Melanocyte of skin (primary cell): ENCODE measurements at places on chromosomes 1 and 21. TPM values are rescaled to one million over a fixed set of nuclear protein-coding genes. Genes with fewer than 3 reads are reported as not detected.

PLA2G2A gene
- not detected in 2 replicates for total RNA-seq

SPATA1 gene
- total RNA-seq = 1.0 and 2.2 TPM in 2 replicates

STYXL2 gene
- not detected in 2 replicates for total RNA-seq

SLC19A2 gene
- total RNA-seq = 71.6 and 87.4 TPM in 2 replicates

OR6K3 gene
- total RNA-seq = not detected in 2 replicates

NMNAT2 gene
- total RNA-seq = not detected in 2 replicates

HSD3B2 gene
- 0.69 TPM in 1 of 2 replicates, not detected in the other for total RNA-seq
